ENCODE measurements at places on chromosomes 2 and 18.

DNA sequence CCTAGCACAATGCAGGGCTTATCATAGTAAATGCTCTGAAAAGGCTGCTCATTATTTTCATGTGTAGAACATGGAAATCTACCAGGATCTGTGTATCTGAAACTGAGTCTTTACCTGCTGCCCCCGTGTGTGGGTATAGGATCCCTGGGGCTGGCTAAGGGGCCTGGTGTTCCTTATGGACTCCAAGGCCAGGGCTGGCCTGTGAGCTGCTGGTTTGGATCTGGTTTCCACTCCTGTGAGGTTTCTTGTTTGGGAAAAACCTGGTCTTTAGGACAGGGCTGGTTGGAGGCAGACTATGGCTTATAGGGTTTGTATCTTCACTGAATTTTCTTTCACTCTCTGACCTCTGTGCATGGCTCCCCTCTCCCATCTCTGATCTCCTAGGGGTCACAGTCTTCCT lies 80.8 kb downstream of the DYSF start:
- no peak for DNase-seq

- DNase-seq, result no peak
These were observed 122.6 kb downstream of the CABLES1 start for GRCh38 chr18:23257686-23258565.

GRCh38 chr2:64716569-64716968 lies 62.9 kb upstream of the SERTAD2 start:
- no peak for DNase-seq

- no peak for DNase-seq
These were observed 33.8 kb downstream of the SUCLG1 start for GRCh38 chr2:84425310-84425709.

GRCh38 chr2:28486526-28486925 lies 9.3 kb upstream of the PLB1 start:
- DNase-seq, result no peak

DNA sequence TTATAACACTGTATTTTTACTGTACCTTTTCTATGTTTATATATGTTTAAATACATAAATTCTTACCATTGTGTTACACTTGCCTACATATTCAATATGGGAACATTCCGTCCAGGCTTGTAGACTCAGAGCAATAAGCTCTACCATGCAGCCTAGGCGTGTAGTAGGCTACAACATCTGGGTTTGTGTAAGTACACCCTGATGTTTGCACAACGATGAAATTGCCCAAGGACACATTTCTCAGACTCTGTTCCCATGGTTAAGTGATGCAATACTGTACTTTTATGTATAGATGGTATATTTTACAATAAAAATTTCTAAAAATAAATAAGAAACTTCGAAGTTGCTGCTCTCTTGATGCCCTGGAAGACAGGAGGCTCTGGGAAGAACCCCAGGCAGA lies 38.4 kb downstream of the YPEL5 start:
- no peak for DNase-seq
